Stimulated activated CD4-positive, alpha-beta T cell treated with anti-CD3 and anti-CD28 coated beads, Interleukin-15, amount 100 ng/mL, for 1 hour (primary cell): ENCODE measurements at places on chromosomes 5 and 9.

GRCh38 chr5:55421074-55421529, 113.3 kb downstream of the MTREX start:
- no peak for DNase-seq

GRCh38 chr5:159917994-159918393, 1.7 kb downstream of the ADRA1B start:
- DNase-seq = no peak

DNA sequence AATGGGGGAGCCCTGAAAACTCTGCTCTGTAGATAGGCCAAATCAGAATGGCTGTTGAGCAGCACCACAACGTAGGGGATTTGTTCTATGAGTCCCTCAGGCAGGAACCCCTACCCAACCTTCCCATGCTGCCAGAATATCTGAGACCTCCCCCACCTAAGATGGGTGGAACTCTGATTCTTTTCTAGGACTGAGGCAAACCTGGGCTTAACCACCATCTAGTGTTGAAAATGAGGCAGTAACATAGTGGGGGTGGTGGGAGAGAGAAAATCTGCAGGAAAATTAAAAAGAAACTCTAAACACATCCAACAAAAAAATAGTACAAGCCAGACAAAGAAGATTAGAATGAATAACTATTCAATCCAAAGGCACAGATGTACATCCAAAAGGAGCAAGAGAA, 228.4 kb downstream of the ATPSCKMT start:
- DNase-seq = no peak

- DNase-seq = no peak
Measured at GRCh38 chr9:37732952-37733351, 20.7 kb upstream of the TRMT10B start.

DNA sequence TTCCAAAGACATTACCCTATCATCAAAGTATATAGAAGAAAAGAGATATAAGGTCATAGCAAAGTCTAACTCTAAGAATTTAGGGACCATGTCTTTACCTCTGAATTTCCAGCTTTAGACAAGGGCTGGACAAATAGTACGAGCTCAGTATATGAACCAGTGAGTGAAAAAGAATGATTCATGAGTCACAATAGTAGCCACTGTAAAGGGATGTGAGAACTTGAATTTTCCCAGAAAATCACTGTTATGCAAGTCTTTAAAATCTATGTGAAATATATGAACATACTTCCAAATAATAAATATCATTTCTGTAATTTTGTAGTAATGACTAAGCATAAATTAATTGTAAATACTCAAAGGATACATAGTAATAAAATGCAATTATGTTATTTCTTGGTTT, 305.9 kb upstream of the PRR16 start:
- DNase-seq = no peak

DNA sequence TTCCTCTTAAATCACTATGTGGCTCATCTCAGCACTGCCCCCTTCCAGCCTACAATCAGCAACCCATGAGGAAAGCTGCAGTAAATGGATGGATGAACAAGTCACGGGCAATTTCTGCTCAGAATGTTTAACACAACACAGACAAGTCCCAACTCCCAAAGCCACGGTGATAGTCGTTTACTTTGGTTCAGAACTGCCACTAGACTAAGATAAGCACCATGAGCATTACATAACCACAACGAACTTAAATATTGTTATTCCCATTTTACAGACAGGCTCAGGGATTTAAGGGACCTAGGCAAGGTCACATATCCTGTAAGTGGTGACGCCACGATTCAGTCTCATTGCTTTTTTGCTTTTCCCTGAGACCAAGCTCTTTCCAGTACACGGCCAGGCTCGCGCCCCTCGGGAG, 2.0 kb upstream of the SMIM27 start:
- no peak for DNase-seq

DNA sequence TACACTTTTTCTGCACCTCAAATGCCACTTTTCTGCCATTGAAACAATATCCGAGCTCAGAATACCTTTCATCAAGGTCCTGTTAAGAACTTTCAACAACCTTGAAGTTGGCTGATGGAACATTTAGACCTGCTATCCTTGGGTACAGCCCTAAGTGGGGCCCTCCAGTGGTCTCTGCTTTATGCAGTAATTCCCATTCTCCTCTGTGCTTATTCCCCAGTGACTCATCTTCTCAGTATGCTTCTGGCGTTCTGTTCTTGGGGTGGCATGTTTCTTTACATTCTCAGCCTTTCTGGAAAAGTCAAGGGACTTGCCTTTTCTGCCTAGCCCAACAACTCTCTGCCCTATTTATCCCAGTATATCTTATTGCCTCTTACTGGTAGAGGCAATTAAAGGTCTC, 7.1 kb downstream of the ANP32B start:
- no peak for DNase-seq

- DNase-seq = no peak
Measured at GRCh38 chr5:66642538-66642937, 46.3 kb downstream of the MAST4 start.

DNA sequence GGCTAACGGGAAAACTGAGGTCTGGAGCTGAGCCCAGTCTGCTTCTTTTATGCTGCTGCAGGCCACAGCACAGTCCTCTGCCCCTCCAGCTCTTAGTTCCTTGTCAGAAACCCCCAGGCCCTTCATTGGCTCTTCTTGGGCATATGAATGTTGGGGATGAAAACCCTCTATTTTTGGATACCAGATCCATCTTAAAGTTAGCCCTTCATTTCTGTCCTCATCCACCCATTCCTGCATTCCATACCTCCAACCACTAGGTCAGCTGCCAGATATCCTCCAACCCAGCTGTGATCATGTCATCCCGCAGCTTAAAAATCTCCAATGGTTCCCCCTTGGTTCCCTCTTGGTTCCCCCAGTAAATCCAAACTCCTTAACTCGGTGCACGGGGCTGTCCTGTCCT, 1.8 kb upstream of the SLC25A51 start:
- DNase-seq = no peak

GRCh38 chr5:89267788-89268187, 384.8 kb upstream of the MEF2C start:
- DNase-seq = no peak

DNA sequence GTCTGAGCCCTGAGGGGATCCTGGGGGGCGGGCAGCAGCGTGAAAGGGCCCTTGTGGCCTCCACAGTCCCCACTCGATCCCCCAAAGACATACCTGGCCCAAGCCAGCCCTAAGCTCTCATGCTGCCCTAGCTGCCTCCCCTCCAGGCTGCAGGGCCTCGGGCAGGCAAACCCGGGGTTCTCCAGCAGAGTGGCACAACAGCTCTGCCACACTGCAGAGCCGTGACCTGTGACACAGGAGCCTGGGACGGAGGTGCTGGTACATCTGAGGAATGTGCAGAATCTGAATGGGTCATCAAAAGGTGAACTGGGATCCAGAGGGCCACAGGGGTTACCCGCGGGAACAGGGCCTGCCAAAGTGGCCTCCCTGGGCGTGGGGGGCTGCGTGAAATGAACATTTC, 163.2 kb downstream of the DAB2IP start:
- DNase-seq = no peak

GRCh38 chr9:117093891-117094844, 320.7 kb downstream of the ASTN2 start:
- no peak for DNase-seq

- DNase-seq = no peak
Measured at GRCh38 chr9:137355761-137356365, 53.8 kb upstream of the NRARP start.

DNA sequence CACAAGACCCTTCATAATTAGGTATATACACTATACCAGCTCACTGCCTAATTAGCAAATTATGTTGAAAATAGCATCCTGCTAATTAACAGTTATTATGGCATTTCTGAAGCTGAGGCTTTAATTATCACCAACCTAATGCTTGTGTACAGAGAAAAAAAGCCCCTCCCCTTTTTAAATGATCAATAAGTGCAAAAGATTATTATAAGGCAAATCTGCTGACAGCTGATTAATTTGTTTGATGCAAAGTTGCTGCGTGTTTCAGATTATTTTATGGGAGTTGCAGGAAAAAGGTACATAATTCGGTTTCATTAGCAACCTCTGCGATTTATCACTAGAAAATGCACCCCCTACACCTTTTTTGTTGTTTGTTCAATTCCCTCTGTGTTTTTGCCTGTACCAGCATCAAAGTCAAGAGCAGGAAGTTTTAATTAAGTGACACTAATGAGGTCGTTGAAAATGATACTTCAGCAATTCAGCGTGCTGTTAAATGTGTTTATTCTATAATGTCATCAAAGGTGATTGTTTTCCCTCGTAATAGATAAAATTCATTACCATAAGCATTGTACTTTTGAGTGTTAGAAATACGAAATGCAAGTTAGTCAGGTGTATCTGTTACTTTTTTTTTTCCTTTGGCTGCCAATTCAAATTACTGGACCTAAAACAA, 170.0 kb downstream of the EBF1 start:
- DNase-seq = no peak

- no peak for DNase-seq
Measured at GRCh38 chr9:82665324-82665723, 397.6 kb downstream of the RASEF start.
